Large intestine (tissue), 12 donors: ENCODE measurements at places on chromosomes 4 and X.

- peak; percentile 1 for DNase-seq
These were observed 207.2 kb downstream of the FGF13 start for GRCh38 chrX:138504273-138504672.

DNA sequence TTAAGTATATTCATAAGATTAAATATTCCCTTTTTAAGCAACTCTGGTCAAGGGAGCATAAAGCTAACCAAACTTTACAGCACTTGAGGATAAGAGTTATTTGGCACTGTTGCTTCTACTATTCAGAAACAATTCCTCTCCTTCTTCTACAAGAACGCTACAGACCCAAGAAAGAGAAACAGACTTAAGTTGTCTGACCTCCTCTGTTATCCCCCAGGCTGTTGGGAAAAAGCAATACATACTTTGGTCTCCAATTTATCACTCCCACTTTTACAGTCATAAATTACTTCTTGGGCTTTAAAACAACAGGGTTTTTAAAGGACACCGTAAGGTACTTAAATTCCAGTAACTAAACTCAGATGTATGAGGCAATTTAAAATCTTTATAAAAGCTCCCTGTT, 147.4 kb downstream of the COL25A1 start:
- DNase-seq = no peak

DNA sequence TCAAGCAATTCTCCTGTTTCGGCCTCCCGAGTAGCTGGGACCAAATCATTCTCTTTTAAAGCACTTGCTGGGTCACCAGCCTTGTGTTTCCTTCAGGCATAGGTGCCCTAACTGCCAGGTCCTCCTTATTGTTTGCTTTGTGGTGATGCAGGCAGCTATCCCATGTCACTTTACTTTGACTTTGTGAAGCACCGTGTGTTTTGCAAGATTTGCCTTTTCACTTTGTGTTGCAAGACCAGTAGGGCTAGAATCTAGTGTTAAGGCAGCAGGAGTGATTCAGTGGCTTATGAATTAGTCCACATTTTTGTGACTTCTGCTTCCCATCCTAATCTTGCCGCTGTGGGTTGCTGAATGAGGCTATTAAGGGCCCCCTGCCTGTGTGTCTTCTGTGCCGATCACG, 20.2 kb downstream of the SYAP1 start:
- DNase-seq = no peak

DNA sequence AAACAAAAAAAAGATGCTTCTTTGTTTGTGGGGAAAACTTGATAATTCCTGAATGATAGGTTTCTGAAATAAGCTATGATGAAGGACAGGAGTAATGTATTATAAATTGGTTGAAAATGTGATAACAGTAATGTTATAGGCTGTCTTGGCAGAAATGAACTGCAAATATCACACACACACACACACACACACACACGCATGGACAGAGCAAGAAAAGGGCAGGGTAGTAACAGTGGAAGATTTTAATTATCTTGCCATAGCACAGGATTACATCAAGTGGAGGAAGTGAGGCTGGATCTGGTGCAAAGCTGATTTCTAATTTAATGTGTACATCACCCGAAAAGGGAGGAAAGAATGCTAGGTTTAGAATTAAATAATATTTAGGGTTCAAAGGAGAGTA, 97.5 kb upstream of the CXXC4 start:
- DNase-seq = peak; percentile 5

- DNase-seq = no peak
These were observed 440.2 kb downstream of the INPP4B start for GRCh38 chr4:142405695-142406498.

DNA sequence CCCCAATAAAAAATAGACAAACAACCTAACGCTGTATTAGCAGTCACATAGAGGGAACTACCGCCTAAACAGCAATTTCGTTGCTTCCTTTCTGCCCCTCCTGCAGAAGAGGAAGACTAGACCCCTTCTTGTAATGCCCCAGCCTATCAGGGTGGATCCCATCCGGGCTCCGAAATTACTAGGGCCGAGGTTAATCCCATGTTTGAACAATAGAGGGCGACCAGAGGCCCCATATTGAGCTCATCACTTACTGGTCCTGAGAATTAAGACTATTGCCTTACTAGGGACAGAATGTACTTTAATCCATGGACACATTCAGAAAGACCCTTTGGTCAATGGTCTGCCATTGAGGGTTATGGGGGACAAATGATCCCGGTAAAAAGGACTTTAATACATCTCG, 11.8 kb upstream of the ZNF630 start:
- no peak for DNase-seq

- no peak for DNase-seq
These were observed 74.9 kb downstream of the MTMR1 start for GRCh38 chrX:150768132-150768485.

DNA sequence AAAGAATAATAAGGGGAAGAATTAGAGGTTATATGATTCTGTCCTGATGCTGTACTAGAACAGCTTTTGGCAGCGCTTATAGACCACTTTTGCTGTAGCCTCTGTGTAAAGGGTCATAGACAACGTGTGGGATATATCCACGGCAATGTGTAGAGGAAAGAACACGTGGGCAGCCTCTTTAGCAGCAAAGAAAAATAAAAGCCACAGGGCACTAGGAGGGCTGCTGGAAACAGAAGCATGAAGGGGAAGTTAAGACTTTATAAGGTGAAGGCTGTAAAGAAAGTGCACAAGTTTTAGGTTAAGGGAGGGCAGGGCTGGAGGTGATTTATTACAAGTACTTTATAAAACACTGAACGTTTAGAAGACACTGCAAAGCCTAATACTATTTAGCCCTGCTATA, 20.1 kb upstream of the PHEX start:
- DNase-seq = no peak

- DNase-seq = no peak
These were observed 21.5 kb downstream of the CXCL8 start for GRCh38 chr4:73761856-73762255.

GRCh38 chrX:45513042-45513441, 312.4 kb upstream of the DIPK2B start:
- no peak for DNase-seq

GRCh38 chr4:70651864-70652506, 14.3 kb downstream of the JCHAIN start:
- peak; percentile 3 for DNase-seq

DNA sequence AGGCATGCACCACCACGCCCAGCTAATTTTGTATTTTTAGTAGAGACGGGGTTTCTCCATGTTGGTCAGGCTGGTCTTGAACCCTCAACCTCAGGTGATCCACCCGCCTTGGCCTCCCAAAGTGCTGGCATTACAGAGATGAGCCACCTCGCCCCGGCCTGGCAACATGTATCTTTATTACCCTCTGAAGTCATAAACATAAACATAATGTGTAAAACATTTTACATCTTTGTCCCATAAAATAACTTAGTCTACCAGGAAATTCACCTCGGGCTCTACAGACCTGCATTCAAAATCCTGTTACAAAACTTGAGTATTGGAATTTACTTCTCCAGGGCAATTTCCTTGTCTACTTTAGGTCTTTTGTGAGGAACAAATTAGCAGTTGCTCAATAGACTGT, 68.1 kb upstream of the DUSP21 start:
- DNase-seq = no peak

DNA sequence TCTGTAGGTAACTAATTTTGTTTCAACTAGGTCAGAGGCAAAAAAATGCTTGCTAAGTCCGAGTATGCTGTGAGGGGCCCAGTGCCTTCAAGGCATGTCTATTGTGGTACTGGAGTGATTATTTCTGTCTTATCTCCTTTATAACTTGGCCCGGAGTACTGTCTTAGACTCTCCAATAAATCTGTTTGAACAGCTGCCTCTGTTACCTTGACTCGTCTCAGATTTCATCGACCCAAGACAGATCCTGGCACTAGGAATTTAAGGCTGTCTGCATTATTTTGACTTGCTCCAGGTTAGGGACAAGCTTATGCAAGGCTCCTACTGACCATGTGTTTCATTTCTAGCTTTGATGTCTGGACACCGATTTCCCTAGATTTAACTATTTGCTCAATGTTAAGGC, 41.1 kb upstream of the NKAP start:
- DNase-seq = peak; percentile 6

GRCh38 chrX:38768079-38768478, 33.2 kb upstream of the MID1IP1 start:
- DNase-seq = peak; percentile 21

- no peak for DNase-seq
These were observed 23.7 kb upstream of the UBA1 start for GRCh38 chrX:47169726-47170515.

GRCh38 chrX:17564689-17565409, 172.4 kb upstream of the SCML1 start:
- DNase-seq = no peak

DNA sequence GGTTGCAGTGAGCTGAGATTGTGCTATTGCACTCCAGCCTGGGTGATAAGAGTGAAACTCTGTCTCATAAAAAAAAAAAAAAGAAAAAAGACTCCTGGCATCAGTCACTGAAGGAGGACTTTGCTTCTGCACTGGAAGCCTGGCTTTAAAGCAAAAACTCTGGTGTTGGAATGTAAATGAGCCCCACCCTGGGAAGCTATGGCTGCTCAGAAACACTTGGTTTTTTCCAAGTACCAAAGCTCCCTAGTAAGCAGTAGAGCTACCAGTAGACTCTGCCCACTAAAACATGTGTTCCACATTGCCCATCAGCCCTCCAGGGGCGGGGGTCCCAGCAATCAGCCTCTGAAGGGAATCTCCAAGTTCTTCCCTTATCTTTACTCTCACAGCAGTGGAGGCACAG, 154.4 kb downstream of the SHROOM3 start:
- DNase-seq = peak; percentile 94

DNA sequence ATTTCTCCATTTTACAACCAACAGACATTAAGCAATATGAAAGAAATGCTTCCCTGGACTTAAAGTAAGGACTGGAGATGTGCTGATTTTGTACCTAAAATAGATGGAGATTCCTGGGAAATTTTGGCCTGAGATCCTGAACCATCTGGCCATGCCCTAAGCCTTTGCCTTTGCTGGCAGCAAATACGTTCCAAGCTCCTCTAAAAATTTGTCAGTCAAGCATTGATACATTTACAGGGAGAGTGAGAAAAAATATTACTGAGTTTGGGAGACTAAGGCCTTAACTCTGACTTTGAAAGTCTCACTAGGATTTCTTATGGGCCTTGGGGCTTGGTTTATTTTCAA, 63.9 kb downstream of the FHDC1 start:
- no peak for DNase-seq

- DNase-seq = no peak
These were observed 2.5 kb downstream of the MYL5 start for GRCh38 chr4:676871-677235.

GRCh38 chr4:7979652-7979968, 39.9 kb upstream of the AFAP1 start:
- DNase-seq = no peak

- no peak for DNase-seq
These were observed 1.3 kb downstream of the GDI1 start for GRCh38 chrX:154437971-154438893.

DNA sequence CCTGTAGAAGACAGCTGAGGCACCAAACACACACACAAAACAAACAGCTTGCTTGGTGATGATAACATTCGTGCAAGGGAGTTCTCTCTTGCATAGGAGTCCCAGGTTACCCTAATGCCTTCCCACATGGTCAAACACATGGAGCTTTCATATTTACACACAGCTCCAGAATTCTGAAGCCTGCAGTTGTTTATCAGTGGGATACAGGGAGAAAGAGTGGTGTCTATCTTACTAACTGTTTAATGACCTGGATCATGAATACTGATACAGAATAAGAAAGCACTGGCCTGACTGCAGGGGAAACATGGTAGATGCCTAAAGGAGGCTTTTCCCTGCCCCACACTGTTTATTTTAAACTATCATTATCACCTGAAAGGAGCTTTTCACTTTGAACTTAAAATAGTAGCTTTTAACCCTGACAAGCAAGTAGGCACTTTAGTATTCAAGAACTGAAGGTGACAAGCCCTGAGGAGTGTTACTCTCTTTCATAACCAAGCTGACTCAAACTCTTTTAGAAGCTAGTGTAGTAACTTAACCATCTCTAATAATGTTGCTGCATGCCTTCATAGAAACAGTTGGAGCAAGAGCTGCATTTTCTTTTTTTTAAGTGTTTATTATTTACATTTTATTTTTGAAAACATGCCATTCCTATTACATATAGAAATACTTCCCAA, 15.6 kb downstream of the TET2 start:
- no peak for DNase-seq
